ENCODE measurements at places on chromosomes 11 and 22.

DNA sequence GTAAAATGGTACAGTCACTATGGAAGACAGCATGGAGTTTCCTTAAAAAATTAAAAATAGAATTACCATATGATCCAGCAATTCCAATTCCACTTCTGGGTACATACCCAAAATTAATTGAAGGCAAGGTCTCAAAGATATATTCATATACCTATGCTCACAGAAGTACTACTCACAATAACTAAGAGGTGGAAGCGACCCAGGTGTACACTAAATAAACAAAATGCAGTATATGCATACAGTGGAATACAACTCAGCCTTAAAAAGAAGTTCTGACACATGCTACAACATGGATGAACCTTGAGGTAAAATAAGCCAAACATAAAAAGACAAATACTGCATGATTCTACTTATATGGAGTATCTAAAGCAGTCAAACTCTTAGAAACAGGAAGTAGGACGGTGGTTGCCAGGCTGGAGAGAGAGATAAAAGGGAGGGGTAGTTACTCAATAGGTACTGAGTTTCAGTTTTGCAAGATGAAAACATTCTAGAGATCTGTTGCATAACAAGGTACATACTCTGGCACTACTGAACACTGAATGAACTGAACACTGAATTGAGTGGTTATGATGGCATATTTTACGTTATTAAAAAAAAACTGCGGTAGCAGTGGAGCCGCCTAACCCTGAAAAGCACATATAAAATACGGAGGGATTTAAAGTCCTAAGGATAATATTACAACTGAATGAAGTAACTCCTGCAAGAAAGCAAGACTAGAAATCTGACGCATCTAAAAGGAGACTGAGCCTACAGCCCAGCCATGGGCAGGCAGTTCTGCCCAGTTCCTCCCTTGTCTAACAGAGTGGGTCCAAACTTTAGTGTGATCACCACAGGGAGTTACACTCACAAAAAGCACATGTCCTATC is 12.8 kb downstream of the DGCR2 start:
- DNase-seq: no peak

- no peak for DNase-seq
Observed at GRCh38 chr11:69909561-69910518, 90.6 kb upstream of the FGF3 start.

DNA sequence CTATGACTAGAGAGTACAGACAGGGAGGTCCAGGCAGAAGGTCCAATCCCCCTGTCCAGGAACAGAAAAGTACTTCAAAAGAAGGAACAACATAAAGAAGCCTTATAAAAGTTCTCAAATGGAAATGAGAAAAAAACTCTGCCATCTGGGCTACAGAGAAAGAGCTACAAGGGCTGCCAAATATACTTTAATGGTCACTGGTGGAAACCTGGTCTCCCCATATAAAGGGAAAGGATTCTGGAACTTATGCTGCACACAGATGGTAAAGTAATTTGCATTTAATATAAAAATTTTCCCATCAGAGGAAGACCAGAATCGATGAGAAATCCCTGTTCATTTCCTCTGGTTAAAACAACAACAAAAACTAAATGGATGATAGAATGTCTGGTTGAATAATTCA is 119.4 kb upstream of the MTMR2 start:
- DNase-seq: no peak

- DNase-seq: peak; percentile 42
Observed at GRCh38 chr11:120336641-120337354, 585 bp downstream of the ARHGEF12 start.

DNA sequence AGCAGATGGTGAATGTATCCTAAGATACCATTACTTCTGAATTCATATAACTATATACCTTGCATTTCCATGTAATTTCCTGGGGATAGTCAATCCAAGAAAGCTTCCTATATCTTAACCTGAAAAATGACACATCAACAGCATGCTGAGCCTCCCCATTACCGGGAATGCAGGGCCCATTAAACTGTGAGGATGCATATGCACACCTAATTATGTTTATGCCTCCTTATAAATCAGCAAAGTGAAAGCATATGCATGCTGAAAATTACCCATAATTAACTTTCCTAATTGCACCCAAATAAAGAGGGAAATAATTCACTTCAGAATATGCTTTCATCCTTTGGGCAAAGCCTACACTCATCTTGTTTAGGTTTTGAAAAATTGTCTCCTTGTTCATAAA is 663.0 kb downstream of the KCNA4 start:
- DNase-seq: no peak

DNA sequence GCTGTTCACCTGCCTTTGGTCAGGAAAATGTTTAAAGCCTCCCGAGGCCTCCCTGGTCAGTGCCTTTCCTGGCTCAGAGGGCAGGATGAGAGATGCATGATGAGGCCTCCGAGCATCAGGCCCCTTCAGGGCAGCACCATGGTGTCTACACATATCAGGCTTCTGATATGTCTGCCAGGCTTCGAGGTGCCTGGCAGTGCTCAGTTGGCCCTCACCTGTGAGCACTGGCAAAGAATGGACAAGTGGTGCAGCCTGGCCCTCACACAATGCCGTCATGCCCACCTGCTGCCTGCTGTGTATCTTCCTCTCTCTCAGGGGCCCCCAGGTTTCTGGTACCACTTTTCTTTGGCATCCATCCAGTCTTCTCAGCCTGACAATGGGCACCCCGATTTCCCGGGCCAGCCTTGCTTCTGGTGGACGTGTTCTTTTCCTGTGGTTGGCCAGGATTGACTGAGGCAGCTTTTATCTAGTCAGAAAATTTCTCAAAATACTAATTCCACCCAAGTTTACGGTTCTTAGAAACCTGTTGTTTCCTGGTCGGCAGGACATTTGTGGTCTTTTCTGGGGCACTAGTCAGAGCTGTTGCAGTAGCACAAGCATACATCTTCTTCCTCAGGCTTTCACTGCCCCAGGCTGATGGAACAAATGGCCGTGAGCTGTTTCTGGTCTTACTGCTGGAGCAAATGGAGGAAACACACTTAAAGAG is 76.8 kb upstream of the SUSD2 start:
- DNase-seq: no peak

DNA sequence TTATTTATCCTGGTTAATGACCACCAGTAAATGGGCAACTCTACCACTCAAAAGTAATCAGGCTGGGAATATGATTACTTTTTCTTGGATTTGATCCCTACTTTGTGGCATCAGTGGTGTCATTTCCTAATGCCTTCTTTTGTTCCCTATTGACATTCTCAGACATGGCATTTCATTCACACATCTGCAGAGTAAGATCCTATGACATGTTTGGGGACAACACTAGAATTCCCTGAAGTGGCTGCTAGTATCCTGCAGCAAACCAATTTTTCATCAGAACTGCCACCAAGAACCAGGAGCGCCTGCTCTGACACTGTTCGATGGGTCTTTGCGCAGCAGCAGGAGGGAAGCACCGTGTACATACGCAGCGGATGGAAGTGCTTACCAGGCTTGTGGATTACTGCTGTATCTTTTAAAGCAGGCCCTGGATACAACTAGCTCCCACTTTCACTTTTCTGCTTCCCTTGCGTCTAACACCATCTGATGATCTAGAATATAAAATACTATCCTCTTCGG is 97.7 kb downstream of the LARGE2 start:
- DNase-seq: no peak

GRCh38 chr22:44682556-44683168 is 19.3 kb upstream of the PRR5 start:
- DNase-seq: no peak

DNA sequence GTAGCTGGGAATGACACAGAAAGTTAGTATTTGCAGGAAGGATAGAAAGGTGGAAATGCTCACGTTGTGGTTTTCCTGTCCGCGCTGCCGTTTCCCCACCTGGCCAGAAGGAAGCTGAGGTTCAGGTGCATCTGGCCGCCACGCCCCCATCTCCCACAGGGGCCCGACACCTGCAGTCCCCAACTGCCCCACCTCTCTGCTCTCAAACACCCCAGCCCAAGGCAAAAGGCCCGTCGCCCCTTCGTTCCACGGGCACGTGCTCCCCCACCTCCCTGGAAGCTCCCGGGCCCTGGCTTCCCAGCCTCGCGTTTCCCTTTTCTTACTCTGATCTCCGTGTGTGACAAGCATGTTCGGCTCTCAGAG is 985.1 kb downstream of the BRD1 start:
- no peak for DNase-seq

DNA sequence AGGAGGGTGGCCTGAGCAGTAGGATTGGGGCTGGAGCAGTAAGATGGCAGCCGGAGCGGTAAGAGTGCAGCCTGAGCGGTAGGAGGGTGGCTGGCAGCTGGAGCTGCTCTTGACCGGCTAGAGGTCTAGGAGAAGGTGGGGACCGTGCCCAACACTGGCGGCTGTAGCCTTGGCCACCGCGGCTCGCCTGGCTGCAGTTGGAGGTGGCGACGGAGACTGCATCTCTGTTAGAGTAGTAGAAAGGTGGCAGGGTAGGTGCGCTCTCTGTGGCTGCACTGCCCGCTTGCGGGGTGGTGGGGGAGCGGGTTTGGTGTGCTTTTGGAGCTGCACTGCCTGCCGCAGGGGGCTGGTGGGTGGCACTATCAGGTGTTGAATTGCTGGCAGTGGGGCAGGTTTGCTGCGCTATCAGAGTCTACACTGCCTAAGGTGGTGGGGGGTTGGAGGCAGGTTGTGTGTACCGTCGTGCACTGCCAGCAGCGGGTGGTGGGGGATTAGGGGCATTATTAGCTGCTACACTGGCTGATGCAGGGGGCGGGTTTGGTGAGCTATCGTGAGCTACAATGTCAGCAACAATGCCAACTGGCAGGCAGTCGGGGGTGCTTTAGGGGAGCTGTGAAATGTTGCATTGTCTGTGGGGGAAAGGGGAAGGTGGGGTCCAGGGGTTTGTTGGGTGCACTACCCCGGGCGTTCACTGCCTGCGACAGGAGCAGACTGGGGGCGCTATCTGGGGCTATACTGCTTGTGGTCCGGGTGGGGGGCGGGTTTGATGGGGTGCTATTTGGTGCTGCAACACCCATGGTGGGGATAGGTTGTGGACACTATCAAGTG is 4461.3 kb upstream of the OR11H1 start:
- DNase-seq: no peak

DNA sequence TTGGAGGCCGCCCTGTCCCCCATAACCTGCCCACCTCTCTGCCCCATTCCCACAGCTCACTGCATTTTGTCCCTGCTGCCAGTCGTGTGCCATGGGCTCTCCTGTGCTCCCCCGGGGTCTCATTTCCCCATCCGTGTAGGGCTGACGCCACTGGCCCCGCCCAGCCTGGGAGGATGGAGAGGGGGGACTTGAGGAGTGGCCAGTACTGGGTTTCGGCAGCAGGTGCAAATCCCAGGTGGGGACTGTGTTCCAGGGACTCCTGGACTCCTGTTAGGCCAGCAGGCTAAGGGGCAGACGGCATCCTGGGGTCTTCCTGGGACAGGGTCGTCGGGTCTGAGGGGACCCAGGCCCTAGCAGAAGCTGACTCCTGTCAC is 1.2 kb upstream of the MYO7A start:
- no peak for DNase-seq

DNA sequence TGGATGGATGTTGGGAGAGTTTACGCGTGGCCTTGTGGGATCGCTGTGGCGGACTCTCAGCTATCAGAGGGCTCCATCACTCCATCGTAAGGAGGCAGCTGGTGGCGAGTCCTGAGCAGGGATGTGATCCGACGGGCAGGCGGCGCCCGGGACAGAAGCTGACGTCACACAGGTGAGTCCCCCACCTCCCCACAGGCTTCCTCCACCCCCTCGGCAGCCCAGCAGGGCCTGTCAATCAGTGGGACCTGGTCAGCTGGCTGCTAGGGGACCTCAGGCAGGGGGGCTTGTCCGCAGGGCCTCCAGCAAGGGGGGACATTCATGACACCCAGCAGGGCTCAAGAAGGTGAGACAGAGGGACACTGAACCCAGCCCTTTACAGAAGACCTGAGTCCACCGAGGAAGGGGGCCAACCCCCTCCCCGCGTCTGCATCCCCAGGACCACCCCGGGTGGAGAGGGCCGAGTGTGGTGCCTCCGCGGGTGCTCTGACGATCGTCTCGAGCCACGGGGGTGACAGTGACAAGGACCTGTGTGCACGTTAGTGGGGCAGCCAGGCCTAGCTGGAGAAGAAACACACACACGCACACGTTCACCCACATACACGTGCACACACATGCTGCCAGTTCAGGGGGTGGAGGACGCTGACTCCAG is 7.1 kb downstream of the HRAS start:
- no peak for DNase-seq

- DNase-seq: no peak
Observed at GRCh38 chr11:4213746-4214145, 119.1 kb downstream of the RRM1 start.

- no peak for DNase-seq
Observed at GRCh38 chr11:117468888-117469287, 141.2 kb downstream of the CEP164 start.

- no peak for DNase-seq
Observed at GRCh38 chr11:134915212-134915611, 503.2 kb upstream of the B3GAT1 start.

DNA sequence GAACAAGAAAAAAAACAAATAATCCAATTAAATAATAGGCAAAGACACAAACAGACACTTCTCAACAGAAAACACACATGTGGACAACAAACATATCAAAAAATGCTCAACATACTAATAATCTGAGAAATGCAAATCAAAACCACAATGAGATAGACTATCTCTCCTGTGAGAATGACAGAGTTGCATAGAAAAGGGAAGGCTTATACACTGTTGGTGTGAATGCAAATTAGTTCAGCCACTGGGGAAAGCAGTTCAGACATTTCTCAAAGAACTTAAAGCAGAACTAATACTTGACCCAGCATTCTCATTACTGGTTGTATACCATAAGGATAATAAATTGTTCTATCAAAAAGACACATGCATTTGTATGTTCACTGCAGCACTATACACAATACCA is 637.8 kb upstream of the LUZP2 start:
- DNase-seq: no peak

DNA sequence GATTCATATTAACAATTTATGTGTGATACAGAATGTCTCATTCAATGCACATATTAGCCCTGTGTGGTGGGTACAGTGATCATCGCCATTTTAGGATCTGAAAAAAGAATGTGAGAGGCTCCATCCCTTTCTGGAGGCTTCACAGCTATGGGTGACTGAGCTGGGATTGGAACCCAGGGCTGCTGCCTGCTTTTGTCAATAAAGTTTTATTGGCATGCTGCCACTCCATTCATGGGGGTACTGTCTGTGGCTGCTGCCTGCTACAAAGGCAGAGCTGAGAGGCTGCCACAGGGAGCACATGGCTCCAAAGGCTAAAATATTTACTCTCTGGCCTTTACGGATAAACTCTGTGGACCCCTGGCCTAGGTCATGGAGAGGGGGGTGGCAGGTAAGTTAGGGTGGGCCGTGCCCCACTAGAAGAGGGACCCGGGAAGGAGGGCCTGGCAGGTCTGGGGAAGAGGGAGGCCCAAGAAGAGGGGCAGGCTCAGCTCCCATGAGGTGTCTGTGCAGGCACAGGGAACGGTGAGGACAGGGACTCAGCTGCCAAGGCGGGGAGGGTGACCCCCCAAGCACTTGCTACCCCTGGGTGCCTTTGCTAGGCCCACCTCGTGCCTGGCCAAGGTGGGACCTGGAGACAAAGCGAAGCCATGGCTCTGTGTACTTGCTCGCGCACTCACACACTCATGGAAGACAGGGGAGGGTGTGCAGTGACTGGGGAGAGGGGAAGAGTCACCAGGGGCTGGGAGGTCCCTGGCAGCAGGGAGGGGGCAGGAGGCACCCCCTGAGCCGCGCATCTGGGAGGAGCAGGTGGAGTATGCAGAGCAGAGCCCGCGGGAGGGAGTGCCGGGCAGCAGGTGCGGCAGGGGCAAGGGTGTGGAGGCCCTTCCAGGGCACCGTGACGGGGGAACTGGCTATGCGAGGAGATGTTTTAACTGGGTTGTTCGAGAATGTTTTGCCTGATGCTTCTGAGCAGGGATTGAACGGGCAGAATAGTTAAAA is 335.3 kb downstream of the CTTN start:
- no peak for DNase-seq

- DNase-seq: peak; percentile 19
Observed at GRCh38 chr11:72642043-72642883, 32.0 kb downstream of the PDE2A start.

Data from activated CD8-positive, alpha-beta memory T cell treated with anti-CD3 and anti-CD28 coated beads, Interleukin-2, amount 50 U/mL, for 4 hours (primary cell).